ENCODE measurements at places on chromosomes 2 and 18.

- DNase-seq = no peak
Observed at GRCh38 chr2:37588316-37588777, 83.1 kb downstream of the CDC42EP3 start.

DNA sequence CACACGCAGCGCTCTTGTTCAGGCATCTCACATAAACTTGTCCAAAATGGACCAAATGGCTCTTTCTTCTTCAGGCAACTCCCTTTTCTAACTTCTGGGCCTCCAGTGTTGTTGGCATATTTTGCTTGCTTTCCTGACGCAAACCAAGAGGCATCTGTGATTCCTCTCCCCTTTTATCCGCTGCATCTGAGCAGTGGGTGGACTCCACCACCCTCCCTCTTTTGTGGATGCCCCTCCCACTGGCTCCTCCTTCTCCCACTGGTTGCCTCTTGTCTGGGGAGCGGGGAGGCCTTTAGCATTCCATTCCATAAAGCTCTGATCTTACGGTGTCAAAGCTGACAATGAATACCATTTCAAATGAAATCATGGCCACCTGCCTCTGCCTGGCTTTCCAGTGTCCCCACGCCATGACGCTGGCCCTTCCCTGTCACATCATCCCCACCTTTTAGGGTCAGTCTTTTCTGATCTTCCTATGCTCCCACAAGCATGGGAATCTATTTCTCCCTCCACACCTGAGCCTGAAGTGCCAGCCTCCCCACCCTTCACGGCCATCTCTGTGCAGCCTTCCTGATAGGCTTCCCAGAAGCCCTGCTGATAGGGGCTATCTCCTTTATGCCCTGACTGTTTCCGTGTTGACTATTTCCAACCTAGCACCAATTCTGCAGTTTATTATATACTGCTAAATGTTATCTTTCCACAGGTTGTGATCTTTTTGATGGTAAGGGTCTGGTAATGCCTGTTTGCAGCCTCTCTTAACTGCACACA is 51.5 kb downstream of the RPL37A start:
- DNase-seq = no peak

DNA sequence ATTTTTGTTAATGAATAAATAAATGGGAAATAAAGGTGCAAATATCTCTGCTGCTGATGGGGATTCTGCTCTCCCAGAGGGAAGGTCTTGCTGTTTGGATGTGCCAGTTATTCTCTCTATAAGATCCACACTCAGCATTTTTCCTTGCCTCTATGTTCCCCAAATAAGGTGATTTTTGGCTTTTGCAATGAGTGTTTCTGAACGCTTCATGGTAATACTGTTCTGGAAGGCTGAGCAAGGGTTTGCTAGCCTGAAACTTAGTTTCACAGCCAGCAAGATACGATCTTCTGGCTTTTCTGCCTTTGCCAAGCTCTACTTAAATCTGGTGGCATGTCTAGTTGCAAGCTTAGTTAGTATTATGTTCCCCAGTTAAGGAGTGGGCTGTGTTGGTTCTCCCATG is 114.6 kb downstream of the LPIN1 start:
- DNase-seq = no peak

DNA sequence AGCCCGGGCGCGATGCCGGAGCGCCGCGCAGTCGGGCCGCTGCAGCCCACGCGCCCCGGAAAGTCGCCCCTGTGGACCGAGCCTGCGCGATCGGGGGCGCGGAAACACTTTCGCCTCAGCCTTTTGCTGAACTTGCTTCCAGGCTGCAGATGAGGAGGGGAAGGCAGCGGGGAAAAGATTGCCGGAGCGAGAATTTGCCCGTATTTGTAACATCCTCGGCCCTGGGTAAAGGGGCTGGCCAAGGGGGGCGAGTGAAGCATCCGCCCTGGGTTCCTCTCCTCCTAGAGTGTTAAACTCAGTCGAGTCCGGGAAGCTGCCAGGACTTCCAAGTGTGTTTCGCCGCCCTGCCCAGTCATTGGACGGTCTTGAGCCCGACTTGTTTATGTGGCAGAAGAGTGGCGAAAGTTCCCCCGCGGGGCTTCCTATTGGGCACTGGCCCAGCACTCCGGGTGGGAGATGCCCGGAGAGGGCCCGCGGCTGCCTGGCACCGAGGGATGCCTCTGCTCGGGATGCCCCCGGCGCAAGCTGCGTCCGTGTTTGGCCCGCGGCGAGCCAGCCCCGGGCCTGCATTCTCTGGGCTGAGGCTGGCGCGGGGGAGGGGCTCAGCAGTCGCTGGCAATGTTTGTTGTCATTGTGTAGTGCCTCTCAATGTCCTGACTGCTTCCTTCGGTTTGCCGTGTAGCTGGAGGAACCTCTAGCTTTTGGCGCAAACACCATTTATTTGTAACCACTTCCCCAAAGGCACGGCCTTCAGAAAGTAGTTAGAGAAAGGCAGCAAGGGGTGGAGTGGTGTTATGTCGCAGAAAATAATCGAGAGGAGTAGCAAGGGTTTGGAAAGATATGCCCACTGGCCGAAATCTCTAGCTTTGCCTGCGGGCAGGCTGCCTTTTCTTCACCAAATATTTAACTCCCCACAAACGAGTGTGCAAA is 1.1 kb downstream of the CYBRD1 start:
- peak; percentile 82 for DNase-seq

DNA sequence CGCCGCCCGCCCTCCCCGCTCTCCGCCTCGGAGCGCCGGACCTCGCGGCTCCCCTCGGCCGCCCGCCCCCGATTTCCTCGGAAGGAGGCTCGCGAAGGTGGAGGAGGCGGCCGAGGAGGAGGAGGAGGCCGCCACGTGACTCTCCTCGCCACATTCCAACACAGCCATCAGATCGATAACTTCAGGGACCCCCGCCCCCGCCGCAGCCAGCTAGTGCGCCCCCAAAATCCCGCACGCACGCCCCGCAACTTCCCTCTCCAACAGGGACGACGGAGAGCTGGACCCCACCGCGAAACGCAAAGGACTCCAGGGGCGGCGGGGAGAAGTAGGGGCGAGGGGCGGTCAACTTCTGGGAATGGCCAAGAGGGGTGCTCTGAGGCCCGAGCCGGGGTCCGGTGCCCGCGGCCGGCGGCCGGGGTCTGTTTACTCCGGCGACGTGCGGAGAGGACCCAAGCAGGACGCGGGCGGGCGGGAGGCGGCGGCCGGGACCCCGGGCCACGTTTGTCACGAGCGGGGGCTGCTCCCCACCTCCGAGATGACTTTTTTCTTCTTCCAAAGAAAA is 2.0 kb downstream of the ZNF521 start:
- peak; percentile 53 for DNase-seq

- no peak for DNase-seq
Observed at GRCh38 chr2:96546797-96547196, 10.2 kb downstream of the ARID5A start.

- DNase-seq = no peak
Observed at GRCh38 chr18:42931491-42931890, 184.0 kb downstream of the RIT2 start.

DNA sequence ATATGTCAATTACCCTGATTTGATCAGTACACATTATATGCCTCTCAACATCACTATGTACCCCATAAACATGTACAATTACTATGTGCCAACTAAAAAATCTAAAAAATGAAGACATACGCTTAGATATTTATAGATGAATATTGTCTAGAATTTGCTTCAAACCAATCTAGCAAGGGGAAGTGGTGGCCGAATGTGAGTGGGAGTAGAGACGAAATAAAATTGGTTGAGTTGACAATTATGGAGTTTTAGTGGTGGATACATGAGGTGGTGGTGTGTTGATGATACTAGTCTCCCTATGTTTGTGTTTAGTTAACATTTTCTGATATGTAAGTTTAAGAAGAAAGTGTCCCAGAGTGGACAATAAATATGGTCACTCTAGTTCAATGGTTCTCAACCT is 49.0 kb downstream of the SDC1 start:
- DNase-seq = no peak

DNA sequence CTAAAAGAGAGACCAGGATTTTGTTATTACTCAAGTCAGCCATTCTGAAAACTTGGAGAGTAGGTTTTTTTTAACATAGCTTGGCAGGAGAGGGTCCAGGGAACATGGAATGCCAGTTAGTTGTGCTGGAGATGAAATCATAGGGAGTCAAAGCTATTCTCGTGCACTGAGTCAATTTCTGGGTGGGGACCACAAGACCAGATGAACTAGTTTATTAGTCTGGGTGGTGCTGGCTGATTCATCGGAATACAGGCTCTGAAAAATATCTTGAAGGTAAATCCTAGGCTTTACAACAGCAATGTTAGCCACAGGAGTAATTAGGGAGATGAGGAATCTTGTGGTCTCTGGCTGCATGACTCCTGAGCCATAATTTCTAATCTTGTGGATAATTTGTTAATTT is 921.4 kb downstream of the TRIB2 start:
- DNase-seq = no peak

- DNase-seq = no peak
Observed at GRCh38 chr2:80489717-80490116, 185.2 kb upstream of the LRRTM1 start.

- no peak for DNase-seq
Observed at GRCh38 chr2:28030600-28030999, 140.1 kb downstream of the BABAM2 start.

DNA sequence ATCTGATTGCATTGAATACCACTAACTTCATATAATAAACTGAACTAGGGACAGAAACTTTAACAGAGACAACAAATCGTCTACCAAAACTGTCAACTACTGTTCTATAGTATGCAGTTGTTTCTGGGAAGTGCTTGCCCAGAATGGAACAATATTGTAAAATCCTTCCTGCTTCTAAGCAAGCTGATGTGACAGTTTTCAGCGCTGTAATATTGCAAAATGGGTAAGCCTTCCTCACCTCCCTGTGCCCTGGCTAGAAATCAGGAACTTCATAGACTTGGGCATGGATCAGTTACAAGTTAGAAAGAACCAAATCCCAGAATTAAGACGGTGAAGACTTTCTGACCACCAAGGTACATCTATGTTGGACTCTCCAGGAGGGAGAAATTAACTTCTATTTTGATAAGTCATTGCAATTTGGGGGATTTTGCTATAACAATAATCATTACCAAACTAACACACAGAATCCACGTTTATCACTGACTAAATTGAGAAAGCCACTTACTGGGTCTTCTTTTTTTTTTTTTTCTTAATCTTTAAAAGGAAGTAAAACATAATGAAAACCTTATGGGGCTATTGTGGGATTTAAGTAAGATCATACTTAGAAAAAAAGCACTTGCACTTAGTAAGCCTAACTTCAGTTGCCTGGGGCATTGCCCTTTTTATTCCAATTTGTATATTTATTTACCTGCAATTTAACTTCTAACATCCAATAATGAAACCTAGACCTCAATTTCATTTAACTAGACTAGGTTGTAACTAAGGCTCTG is 261.5 kb downstream of the TRIB2 start:
- no peak for DNase-seq

DNA sequence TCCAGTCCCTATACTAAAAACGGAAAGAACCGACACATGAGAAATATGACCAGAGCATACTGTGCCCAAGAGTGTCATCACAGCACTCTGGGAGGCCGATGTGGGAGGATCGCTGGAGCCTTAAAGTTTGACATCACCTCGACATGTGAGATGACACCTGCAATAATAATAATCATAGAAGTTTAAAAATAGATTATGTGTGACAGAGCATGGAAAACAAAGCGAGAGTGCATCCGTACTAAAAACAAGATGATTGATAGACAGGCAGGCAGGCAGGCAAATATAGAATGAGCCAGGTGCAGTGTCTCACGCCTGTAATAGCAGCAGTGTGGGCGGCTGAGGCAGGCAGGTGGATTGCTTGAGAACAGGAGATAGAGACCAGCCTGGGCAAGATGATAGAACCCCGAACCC is 114.8 kb upstream of the ANKRD30BL start:
- no peak for DNase-seq

GRCh38 chr2:138500592-138501424 is 762 bp upstream of the SPOPL start:
- DNase-seq = no peak

DNA sequence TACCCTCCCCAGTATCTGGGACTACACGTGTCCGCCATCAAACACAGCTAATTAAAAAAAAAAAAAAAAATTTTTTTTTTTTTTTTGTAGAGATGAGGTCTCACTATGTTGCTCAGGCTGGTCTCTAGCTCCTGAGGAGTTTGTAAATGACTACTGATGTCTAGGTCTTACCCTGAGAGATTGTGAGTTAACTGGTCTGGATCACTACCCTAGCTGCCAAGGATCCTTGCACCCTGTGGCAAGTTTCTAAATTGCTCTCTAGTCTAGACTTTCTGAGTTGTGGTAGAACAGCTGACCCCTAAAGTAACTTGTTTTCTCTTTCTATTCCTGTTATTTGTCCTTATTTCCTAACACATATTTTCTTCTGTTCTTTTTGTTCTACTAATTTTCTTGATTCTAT is 44.5 kb downstream of the ABHD3 start:
- DNase-seq = no peak

Data from erythroblast (primary cell).